Activated CD4-positive, alpha-beta memory T cell treated with anti-CD3 and anti-CD28 coated beads for 36 hours (primary cell): ENCODE measurements at places on chromosomes 1 and 21. TPM values are rescaled to one million over a fixed set of nuclear protein-coding genes. Genes with fewer than 3 reads are reported as not detected.

The IL19 gene
- not detected for total RNA-seq

- no peak for DNase-seq
- H3K4me1 ChIP-seq, result peaks cover 11% of the 10 kb centered on the region
- no peak overlapping the region for H3K27ac ChIP-seq
- no peak overlapping the region for H3K4me3 ChIP-seq
- peaks cover 6% of the 10 kb centered on the region for H3K36me3 ChIP-seq
These were observed 25.4 kb downstream of the GNAI3 start for GRCh38 chr1:109573785-109574184.

- H3K36me3 ChIP-seq, result peaks cover 10% of the 10 kb centered on the region
- H3K27me3 ChIP-seq, result no peaks in the 10 kb centered on the region
- H3K4me1 ChIP-seq, result no peaks in the 10 kb centered on the region
- no peak overlapping the region for H3K27ac ChIP-seq
- no peak for DNase-seq
These were observed 43.7 kb downstream of the GTF2B start for GRCh38 chr1:88847643-88848042.

DNA sequence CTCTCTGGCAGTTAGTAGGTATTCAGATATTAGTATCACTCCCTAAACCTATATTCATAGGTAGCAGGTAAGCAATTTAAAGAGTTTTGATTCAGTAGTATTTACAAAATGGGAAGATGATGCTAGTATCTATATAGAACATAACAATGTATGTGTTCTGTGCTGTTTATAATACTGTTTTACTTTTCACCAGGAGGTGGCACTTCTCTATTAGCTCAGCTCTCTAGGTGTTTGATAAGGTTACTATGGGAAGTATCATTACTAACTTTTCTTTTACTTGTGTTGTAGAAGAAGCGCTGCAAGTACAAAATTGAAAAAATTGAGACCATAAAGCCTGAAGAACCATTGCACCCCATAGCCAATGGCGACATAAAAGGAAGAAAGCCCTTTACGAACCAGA is 49.4 kb upstream of the FASLG start:
- H3K4me3 ChIP-seq, result no peak overlapping the region
- no peak for DNase-seq
- H3K4me1 ChIP-seq, result peaks cover 6% of the 10 kb centered on the region

The OR2L8 gene
- not detected for total RNA-seq

DNA sequence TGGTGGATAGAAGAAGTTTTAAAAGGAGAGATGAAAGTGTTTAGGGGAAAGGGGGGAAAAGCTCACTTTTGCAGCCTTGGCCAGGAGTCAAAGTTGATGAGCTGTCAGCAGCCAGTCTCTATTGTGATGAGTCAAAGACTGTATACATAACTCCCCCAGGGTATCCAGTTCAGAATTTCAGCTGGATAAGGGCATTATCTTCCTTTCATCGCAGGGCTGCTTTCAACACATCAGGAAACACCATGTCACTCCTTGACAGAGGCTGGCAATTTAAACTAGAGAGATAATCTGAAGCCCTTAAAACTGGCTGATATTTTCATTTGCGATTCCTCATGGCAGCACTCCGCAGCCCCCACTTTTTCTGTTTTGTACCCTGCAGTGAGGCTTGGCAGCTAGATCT is 328.5 kb downstream of the TBX15 start:
- H3K27me3 ChIP-seq, result no peaks in the 10 kb centered on the region
- no peak overlapping the region for H3K4me3 ChIP-seq
- no peaks in the 10 kb centered on the region for H3K4me1 ChIP-seq
- DNase-seq, result no peak

The EIF4G3 gene
- total RNA-seq, result 39.9 TPM

DNA sequence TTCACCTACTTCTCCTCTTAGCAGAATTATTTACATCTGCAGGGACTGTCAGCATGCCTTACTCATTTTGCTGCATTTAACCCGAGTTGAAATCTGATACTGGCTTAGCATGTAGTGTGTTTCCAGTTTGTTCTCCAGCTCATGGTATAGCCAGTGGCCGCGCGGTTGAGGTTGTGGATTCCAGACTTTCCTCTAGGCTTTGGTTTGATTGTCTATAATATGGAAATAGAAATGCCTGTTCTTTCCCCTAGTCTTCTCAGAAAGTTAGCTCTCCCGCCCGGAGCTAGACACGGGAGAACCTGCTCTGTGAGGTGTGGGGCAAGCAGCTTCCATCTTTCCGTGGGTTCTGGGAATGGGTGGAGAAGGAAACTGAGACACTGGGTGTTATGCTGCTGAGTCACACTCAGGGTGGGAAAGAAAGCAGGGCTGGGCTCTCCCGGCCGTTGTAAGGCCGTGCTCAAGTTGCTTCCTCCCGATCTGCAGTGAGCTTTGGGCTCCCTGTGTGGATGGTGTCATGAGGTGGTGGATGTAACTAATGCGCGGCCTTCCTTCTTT is 206.8 kb upstream of the TMEM51 start:
- DNase-seq, result no peak
- H3K4me3 ChIP-seq, result no peak overlapping the region
- H3K36me3 ChIP-seq, result no peaks in the 10 kb centered on the region
- no peak overlapping the region for H3K27ac ChIP-seq
- H3K27me3 ChIP-seq, result no peaks in the 10 kb centered on the region

GRCh38 chr1:196376630-196377328 is 231.5 kb downstream of the KCNT2 start:
- no peaks in the 10 kb centered on the region for H3K27me3 ChIP-seq
- no peaks in the 10 kb centered on the region for H3K36me3 ChIP-seq
- H3K4me3 ChIP-seq, result no peak overlapping the region
- no peaks in the 10 kb centered on the region for H3K4me1 ChIP-seq
- no peak overlapping the region for H3K27ac ChIP-seq

DNA sequence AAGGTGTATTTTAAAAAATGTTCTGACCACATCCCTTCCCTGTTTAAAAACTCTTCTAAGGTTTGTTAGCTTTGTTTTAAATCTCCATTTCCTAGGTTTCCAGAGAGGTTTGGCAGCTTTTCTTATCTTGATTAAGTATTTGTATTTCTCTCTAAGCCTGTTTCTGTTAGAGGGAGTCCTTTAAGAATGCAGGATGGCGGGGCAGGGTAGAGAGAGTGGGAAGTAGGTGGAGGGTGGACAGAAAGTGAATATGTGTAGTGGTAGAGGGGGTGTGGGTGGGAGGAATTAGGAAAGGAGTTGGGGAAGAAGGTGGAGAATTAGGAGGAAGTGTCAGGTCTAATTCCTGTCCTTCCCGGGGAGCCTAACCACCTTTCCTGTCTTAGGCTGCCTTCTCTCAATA is 21.2 kb upstream of the SERBP1 start:
- no peaks in the 10 kb centered on the region for H3K27me3 ChIP-seq
- DNase-seq, result no peak

The PDC gene
- not detected for total RNA-seq

DNA sequence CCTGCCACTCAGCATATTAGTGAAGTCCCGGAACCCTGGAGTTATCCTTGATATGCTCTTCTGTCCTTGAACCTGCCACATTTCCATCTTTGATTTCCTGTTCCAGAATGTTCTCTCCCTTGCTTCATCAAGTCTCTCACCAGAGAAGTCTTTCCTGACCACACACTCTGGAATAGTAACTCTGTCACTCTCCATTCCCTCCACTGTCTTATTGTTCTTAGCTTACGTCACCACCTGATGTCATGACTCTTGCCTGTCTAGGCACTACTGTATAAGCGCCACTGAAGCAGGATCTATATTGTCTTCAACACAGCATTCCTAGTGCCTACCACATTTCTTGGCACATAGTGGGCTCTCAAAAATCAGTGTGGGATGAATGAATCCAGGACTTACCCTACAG is 65.4 kb upstream of the SMYD2 start:
- no peak overlapping the region for H3K27ac ChIP-seq
- peaks cover 16% of the 10 kb centered on the region for H3K27me3 ChIP-seq
- H3K4me1 ChIP-seq, result peaks cover 1% of the 10 kb centered on the region
- H3K4me3 ChIP-seq, result no peak overlapping the region
- no peaks in the 10 kb centered on the region for H3K36me3 ChIP-seq
- no peak for DNase-seq

DNA sequence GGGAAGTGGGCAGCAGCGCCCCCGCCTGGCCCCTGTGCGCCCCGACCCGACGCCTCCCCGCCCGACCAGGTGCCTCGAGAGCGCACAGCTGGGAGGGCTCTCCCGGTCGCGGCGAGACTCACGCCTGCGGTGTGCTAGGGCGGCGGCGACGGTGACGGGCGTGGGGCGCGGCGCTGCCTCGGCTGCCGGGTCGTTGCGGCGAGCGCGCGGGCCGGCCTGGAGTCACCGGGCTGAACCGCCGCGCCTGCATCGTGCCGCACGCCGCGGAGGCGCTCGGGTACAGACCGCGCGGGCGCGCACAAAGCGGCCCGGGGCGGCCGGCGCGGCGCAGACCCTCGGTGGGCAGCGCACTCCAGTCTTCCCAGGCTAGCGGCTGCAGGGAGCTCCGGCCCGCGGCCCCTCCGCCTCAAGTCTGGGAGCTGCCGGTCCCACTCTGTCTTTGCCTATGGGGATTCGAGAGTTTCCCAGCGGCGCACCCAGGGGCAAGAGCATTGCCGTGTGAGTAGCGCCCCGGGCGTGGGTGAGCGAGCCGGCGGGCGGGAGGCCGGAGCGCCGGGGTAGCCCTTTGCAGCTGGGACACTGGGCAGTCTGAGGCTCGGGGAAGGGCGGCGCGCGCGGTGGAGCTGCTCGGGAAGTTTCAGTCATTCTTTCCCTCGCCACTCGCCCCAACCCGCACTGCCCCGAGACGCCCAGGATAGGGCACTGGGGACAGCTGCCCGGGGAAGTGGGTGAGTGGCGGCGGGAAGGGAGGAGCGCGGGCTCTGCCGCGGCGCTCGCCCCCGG is at the start of gene SLC35F3:
Gene SLC35F3, plus strand, starts transcription at position 44 of the 783 bp plus-strand sequence.
- peaks cover 49% of the 10 kb centered on the region for H3K27me3 ChIP-seq
- no peak within 1 kb of the TSS for H3K27ac ChIP-seq
- no peaks in the 10 kb centered on the region for H3K36me3 ChIP-seq
- H3K4me1 ChIP-seq, result peaks cover 6% of the 10 kb centered on the region
- no peak within 1 kb of the TSS for H3K4me3 ChIP-seq

The GATAD2B gene
- total RNA-seq, result 66.4 TPM

The FOXO6 gene
- total RNA-seq, result 0.19 TPM

The CBS gene
- total RNA-seq, result 63.6 TPM

DNA sequence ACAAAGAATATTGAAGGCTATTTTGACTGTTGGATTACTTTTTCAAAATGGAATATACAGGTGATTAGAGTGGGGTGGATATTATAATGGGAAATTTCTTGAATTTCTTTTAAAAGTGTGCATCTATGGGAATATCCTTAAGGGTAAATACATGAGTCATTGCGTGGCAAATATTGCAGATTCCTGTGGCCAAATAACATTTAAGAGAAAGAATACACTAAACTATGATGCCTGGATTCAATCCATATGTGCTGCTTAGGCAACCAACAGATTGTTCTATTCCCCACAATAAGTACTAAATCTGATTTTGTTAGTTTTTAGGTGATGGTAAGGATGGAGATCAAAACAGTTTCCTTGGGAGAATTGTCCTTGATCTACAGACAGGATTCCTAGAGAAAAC is 119.5 kb downstream of the HMCN1 start:
- no peak overlapping the region for H3K4me3 ChIP-seq
- peaks cover 1% of the 10 kb centered on the region for H3K27me3 ChIP-seq
- H3K36me3 ChIP-seq, result no peaks in the 10 kb centered on the region
- no peaks in the 10 kb centered on the region for H3K4me1 ChIP-seq
- DNase-seq, result no peak

DNA sequence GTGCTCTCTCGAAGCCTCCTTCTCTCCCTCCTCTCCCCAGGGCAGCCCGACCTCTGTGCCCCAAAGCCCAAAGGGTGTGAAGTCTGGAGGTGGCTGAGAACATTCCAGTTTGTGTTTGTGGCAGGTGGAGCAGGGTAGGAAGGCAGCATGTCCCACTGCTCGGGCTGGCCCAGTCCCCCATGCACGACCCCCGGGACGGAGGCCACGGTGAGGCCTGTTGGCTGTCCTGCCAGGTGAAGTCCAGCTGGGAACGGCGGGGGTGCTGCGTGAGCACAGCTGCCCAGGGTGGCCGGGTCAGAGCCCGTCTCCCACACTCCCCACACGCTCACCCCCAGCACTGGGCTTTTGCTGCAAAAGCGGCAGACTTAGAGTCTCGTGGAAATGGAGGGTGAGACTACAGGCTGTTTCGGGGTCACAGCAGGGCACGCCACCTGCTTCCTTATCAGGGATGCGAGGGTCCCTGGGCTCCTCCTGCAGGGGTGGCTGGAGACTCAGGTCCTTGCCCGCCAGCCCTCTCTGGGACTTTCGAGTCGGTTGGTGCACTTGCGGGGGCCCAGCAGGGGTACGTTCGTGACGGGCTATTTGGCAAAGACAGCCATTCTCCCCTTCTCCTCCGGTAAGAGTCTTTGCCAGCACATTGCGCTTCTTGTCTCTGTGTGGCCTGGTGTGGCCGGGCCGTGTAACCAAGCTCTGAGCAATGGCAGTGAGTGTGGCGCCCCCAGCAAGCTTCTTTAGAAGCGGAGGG is 40.3 kb downstream of the MORN1 start:
- H3K27me3 ChIP-seq, result no peaks in the 10 kb centered on the region
- H3K4me3 ChIP-seq, result no peak overlapping the region
- no peak overlapping the region for H3K27ac ChIP-seq

GRCh38 chr1:202063093-202063492 is 52.7 kb downstream of the ELF3 start:
- H3K36me3 ChIP-seq, result no peaks in the 10 kb centered on the region
- no peak overlapping the region for H3K4me3 ChIP-seq
- no peak overlapping the region for H3K27ac ChIP-seq
- no peaks in the 10 kb centered on the region for H3K4me1 ChIP-seq
- peaks cover 6% of the 10 kb centered on the region for H3K27me3 ChIP-seq
- DNase-seq, result no peak

DNA sequence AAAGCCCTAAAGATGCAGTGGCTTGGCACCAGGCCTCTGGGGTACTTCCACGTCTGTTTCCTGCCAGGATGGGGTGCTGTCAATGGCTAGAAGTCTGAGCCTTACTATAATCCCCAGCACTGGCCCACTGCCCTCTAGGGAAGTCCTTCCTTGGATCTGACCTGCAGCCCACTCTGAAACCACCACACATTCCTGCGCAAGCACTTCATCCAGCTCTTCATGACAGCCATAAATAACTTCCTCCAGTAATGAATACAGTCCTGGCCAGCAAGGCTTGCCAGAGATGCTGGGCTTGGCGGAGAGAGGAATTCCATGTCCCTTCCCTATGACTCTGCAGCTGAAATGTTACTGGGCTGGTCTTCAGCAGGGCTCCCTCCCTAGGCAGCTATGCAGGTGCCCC is 32.6 kb downstream of the ALPL start:
- H3K27ac ChIP-seq, result no peak overlapping the region
- no peaks in the 10 kb centered on the region for H3K36me3 ChIP-seq
- DNase-seq, result no peak
- H3K4me3 ChIP-seq, result no peak overlapping the region
- H3K27me3 ChIP-seq, result peaks cover 28% of the 10 kb centered on the region

GRCh38 chr1:29487291-29487690 is 251.0 kb downstream of the PTPRU start:
- no peak overlapping the region for H3K27ac ChIP-seq
- H3K36me3 ChIP-seq, result no peaks in the 10 kb centered on the region
- H3K4me1 ChIP-seq, result no peaks in the 10 kb centered on the region
- DNase-seq, result no peak
- H3K27me3 ChIP-seq, result peaks cover 7% of the 10 kb centered on the region
